AG04449 (cell line): ENCODE measurements at places on chromosomes 3 and 15.

GRCh38 chr15:41919201-41919820 lies 25.5 kb upstream of the SPTBN5 start:
- DNase-seq = no peak

DNA sequence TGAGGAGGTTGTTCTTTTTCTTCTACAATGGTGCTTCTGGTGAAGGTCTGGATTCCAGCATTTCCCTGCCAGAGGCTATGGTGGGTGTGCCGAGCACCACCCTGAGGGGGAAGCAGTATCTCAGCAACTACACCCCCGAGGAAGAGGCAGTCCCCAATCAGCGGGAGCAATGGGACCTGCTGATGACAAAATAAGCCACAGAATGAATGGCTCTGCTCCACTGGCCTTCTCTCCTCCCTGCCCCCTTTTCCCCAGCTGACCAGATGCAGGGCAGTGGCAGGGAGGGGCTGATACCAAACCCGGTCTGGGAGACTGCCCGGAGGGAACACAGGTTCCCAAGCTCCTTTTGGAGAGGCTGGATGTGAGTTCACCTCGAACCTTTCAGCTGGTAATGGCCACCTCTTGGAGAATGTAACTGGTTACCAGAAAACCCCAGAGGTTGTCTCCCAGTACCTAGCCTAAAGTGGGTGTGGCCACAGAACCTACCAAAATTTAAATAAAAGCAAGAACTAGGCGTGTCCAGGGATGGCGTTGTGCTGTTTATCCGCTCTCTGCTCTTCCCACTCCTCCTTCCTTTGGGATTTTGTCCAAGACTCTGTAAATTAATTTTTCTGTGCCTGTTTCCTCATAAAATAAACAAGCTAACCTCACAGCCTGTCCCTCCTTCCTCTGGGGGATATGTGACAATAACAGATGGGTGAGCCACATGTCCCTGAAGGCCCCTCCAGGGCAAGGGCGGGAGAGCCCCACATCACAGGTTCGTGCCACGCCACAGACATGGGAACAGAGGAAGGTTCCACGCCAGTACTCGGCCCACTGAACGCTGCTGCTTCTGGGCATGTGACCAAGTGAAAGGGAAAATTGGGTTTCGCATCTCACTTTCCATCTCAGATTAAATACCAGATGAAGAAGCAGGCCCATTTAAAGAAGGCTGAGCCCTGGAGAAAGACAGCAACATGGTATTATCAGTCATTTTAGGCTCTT lies 35.1 kb upstream of the SPTBN5 start:
- DNase-seq = no peak

DNA sequence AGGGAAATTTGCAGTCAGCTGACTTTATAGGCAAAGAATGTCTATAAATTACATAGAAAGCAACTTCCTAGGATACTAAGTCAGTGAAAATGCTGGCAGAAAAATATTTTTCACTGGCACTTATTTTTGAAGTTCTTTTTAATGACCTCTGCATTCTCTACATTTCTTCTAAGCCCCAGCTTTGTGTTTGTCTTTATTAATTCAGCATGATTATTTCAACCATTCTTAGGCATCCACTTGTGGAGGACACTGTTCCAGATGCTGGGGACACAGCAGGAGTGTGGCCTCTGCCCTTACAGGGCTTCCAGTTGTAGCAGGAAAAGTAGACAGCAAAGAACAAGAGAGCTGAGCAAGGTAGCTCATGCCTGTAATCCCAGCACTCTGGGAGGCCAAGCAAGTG lies 15.0 kb downstream of the LRRK1 start:
- DNase-seq = no peak

GRCh38 chr3:142852009-142852408 lies 36.9 kb downstream of the PCOLCE2 start:
- no peak for DNase-seq

DNA sequence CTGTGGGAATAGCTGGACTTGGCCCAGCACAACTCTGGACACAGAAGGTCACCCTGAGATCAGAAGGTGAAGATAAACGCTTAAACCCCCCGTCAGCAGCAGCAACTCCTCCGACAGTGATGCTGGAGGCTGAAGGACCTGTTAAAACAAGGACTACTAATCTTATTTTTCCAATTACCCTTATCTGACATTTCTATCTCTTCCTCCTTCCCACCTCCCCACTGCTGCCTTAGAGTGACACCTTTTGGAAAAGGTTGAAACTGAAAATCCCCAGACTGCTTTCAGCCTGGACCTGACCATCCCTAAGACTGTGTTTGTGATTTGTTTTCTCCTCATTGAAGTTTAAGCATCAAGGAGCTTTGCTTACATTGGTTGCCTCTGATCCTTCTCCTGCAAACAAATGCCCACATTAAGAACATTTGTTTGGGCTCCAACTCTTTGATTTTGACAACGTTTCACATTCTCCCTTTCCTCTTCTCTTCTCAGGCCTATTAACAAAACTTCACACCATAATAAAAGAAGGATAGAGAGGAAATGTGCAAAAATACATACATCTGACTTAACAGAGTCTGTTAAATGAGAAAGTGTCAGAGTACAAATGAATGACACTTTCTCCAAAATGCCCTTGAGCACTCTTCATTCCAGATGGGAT lies 410.6 kb upstream of the WNT5A start:
- no peak for DNase-seq
